ENCODE measurements at places on chromosomes 5 and 9.

DNA sequence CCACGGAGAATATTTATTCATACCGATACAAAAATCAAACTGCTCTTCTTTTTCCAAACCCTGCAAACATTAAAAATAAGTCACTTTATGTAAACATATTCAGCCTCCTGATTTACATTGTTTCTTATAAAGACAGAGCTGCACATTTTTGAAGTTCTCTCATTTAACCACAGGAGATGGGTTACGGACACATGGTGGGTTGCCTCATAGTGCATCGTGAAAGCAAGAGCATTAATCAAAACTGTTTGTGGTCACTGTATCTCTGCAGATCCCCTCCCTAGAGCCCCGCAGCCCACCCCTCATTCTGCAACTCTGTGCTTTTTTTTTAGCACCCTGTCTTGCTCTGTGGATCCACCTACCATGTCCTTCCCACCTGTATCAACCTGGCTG, 43.3 kb upstream of the EQTN start:
- no peak for DNase-seq

DNA sequence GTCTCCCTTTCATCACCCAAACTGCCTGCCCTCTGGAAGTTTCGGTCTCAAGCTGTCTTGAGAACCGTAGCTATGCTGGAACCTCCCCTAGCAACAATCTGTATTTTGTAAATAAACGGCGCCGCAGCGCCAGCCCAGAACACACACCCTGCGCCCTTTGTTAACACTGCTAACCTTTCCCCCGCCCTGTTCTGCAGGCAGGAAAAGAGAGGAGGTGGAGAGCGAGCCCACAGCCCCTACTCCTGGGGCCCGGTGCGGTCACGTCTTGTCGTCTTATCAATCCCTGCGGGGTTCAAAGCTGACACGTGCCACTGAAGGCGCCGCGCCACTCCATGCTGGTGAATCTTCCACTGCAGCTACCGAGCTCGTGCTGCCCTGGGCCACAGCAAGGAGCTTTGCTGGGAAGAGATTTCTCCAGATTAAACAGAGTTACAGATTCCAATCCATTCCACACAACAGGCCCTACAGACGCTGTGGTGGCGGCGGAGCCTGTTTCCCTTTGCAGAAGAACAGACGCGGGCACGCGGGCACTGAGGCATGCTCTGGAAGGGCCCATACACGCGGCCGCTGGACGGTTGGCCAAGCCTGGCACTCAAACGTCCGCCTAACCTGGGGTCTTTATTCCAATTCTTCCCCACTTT, 25.3 kb downstream of the ZDHHC11B start:
- DNase-seq: peak; percentile 49

GRCh38 chr9:89448821-89449220, 49.1 kb downstream of the SEMA4D start:
- DNase-seq: no peak

DNA sequence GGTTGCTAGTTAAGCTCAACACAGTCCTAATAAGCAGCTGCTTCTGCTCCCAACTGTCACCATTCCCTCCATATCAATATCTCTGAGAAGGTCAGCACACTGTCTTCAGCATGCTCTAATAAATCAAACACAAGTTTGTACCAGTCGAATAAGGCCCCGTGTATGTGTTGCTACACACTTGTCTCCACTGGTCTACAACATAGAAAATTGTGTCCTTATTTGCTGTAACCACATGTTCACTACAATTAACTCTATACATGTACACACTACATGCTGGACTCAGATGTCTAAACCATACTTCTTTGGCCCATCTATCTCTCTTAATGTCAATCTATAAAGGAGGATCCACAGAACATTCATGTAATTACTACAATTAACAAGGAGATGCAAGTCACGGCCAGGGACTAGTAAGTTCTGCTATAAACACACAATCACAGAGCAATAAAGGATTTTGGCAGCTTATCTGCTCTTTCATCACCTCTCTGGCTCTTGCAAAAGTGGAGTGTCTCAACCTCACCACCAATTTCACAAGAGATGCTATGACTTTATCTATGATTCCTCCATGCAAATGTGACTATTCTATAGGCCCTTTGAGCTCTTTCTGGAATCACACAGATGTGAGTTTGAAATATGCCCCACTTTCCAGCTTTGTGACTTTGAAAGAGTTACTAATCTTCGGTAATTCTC, 143.9 kb downstream of the SEMA5A start:
- DNase-seq: no peak

GRCh38 chr9:13810510-13810909, 503.4 kb downstream of the NFIB start:
- DNase-seq: no peak

- no peak for DNase-seq
Observed at GRCh38 chr9:117178596-117179375, 236.1 kb downstream of the ASTN2 start.

Data from activated CD8-positive, alpha-beta T cell treated with anti-CD3 and anti-CD28 coated beads for 36 hours (primary cell).